Germinal center (tissue), 1 donor: ENCODE measurements at places on chromosomes 13 and 19.

DNA sequence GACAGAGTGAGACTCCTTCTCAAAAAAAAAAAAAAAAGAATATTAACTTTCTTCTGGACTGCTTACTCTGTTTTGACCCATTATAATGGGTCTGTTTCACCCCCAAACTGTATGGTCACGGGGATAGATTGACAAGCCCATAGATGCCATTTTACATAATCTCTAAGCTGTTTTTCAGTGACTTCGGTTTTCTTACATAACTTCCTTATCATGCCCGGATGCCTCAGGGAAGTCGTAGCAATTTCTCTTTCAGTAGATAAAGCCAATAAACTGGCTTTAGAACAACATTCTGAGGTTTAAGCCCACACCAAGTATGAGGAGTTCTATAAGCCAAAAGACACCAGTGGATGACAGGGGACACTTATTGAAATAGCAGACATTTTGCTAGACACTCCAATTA is 5.9 kb upstream of the ZNF254 start:
- DNase-seq: no peak

- DNase-seq: no peak
Observed at GRCh38 chr13:24307211-24308067, 1.9 kb upstream of the C1QTNF9 start.

DNA sequence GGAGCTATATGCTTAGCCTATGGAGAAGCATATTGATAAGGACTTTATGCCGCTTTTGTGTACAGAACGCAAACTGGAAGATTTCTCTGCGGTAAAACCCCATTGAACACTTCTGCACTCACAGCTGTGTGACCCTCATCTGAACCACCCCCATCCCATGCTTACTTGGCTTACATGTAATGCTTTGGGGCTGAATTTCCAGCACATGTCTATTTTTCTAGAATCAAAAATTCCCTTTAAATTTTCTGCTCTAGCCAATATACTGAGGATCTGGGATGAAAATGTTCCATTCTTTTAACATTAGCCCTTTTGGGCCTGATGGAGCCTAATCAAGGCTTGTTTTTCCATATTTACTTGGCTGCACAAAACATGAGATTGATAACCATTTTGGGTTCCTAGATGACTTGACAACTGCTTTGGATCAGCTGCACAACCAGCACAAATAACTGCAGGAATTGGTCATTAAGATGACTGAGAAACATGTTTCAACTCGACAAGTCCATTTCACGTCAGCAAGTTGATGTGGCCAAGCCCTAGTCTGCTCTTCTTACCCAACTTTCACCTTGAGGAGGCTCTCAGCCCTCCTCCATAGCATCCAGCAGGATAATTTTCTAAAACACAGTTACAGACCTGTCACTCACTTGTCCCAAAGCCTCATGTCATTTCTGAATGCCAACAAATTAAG is 52.4 kb downstream of the TNFSF11 start:
- no peak for DNase-seq

- DNase-seq: no peak
Observed at GRCh38 chr19:13101590-13102415, 855 bp downstream of the LYL1 start.

DNA sequence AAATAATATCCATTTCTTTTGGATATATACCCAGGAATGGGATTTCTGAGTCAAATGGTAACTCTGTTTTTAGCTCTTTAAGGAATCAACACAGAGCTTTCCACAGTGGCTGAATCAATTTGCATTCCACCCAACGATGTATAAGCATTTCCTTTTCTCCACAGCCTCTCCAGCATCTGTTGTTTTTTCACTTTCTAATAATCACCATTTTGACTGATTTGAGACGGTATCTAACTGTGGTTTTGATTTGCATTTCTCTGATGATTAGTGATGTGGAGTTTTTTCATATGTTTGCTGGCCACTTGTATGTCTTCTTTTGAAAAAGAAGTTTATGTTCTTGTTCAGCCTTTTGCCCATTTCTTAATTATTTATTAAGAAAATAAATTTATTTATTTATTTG is 352.2 kb upstream of the OBI1 start:
- DNase-seq: no peak

GRCh38 chr13:78679329-78679728 is 20.4 kb upstream of the OBI1 start:
- DNase-seq: no peak

- no peak for DNase-seq
Observed at GRCh38 chr19:42042455-42043170, 27.4 kb downstream of the GRIK5 start.

DNA sequence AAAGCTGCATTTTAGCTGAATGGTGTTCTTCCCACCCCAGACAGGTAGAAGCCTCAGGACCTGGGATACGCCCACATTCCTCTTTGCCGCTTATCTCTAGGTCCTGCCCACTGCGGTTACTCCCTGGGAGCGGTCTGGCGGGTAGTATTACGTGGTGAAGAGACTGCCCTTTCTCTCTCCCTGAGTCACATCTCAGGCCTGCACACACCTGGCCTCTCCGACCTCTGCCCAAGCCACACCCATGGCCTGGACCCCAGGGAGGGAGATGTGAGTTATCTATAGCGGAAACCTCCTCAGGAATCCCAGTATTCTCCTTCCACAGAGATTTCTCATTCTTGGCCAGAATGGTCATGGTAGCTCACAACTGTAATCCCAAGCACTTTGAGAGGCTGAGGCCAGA is 17.3 kb downstream of the RHPN2 start:
- no peak for DNase-seq

- no peak for DNase-seq
Observed at GRCh38 chr19:12648088-12648487, 18.5 kb downstream of the MAN2B1 start.

- no peak for DNase-seq
Observed at GRCh38 chr13:39915418-39915817, 260.0 kb downstream of the COG6 start.

GRCh38 chr13:33865945-33866344 is 48.0 kb downstream of the RFC3 start:
- DNase-seq: peak; percentile 64

DNA sequence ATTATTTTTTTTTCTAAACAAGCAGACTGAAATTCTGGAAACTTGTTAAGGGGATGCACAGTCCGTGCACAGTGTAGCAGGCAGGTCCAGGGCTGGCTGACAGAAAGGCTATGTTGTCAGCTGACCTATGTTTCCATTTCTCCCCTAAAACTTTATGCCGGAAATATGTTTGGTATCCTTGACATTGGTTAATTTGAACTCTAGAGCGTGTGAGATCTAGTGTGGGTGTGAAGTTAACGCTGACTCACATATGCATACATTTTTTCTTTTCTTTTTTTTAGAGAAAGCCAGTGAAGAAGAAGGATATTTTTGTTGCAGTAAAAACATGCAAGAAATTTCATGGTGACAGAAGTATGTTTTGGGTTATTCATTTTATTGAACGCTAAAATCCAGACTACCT is 76.6 kb downstream of the B3GLCT start:
- DNase-seq: no peak

GRCh38 chr19:19571071-19571786 is 33.2 kb downstream of the CILP2 start:
- DNase-seq: no peak

GRCh38 chr19:30006207-30006606 is 64.2 kb downstream of the URI1 start:
- DNase-seq: no peak

DNA sequence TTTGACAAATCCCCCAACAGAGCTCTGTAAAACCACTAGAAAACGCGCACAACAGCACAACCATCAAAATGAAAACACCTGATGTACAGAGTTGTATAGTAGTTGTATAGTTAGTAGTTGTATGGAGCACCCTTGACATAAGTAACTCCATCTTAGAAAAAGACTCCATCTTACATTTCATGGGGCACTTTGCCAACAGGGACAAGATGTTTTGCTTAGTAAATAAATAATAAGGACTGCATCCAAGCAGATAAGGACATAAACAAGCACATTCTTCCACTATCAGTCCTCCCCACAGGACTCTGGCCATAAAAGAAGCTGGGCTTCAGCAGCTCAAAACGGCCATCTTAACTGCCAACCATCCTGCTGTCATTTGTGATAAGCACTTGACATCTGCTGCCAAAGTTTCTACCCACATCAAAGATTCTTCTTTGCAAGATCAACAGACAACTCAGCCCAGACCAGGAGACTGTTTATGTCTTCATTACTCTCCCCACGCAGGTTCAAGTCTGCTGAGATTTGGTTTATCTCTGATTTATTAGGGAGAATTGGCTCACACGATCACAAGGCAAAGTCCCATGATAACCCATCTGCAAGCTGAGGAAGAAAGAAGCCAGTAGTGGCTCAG is 20.7 kb upstream of the ZNF331 start:
- DNase-seq: no peak

- no peak for DNase-seq
Observed at GRCh38 chr13:97366172-97366688, 67.7 kb upstream of the RAP2A start.
